Stimulated activated CD4-positive, alpha-beta T cell treated with anti-CD3 and anti-CD28 coated beads, Interleukin-1b, Interleukin-23, amount 100 ng/mL, for 48 hours (primary cell): ENCODE measurements at places on chromosomes 11 and 22.

DNA sequence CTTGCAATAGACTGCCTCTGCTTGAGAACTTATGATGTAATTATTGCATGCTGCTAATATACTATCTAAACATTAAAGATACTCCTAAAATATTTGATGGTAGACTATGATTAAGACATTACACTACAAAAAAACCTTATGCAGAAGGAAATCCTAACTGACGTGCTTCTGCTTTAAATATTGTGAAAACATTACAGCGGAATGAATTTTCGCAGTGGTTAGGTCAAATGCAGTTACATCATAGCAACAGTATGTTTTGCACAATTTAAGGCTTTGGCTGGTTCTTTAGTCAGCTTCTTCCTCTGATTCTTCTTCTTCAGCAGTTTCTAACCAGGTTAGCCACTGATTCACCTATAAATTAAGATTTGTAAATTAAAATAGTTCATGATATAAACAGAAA is 11.2 kb downstream of the EIF4G2 start:
- DNase-seq: no peak

DNA sequence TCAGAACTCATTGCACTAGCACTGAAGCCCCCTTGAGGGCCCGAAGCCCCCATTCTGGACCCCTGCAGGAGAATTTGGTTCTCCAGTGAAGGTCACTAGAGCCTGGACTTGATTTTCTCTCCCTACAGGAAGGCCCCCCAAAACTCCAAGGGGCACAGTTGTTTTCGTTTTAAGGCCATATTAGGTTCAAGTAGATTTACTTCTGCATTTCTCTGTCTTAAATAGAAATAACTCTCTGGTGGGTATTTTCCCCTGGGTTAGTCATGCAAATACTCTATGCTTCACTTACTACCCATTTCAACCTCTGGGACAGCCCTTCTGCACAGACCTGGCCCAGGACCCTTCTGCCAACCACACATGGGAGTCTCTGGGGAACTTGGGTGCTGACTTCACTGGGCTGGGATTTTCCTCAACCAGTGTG is 41.6 kb downstream of the WEE1 start:
- DNase-seq: peak; percentile 18

- DNase-seq: no peak
Measured at GRCh38 chr11:61265357-61265756, 24.4 kb downstream of the PGA5 start.

GRCh38 chr11:2293531-2293971 is 8.2 kb downstream of the C11orf21 start:
- DNase-seq: no peak

GRCh38 chr11:62105667-62106191 is 18.1 kb upstream of the INCENP start:
- no peak for DNase-seq

DNA sequence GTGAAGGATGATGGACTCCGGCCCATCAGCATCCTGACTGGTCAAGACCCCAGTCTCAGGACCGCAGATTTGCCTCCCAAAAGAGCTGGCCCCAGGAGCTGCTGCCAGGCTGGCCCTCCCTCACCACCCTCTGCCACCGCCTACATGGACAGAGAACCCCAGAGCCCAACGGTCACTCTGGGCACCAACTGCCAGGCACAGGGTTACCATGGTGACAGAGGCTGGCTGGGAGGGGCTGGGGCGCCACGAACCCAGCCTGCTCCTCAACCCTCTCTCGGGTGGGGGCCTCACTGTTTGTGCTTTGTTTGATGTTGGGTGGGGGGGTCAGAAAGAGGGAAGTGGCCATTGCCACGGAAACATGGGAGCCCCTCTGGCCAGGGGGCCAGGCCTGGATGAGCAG is 55.8 kb downstream of the ELFN2 start:
- no peak for DNase-seq

DNA sequence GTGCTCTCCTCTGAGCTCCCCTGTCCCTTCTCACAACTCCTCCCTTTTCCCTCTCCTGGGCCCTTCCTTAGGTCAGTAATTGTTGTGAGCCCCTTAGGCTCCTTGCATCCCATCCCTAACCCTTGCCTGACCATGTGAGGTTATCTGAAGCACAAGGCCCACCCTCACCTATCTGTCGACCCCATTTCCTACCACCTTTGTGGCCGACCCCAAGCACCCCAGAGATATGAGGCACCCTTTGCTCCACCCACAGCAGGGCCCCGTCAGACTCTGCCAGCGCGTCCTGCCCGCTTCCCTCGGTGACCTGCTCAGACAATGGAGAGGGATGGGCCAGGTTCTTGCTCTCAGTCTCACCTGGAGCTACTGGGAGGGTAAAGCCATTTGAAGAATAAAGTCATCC is 1.3 kb downstream of the GNG3 start:
- peak; percentile 36 for DNase-seq

DNA sequence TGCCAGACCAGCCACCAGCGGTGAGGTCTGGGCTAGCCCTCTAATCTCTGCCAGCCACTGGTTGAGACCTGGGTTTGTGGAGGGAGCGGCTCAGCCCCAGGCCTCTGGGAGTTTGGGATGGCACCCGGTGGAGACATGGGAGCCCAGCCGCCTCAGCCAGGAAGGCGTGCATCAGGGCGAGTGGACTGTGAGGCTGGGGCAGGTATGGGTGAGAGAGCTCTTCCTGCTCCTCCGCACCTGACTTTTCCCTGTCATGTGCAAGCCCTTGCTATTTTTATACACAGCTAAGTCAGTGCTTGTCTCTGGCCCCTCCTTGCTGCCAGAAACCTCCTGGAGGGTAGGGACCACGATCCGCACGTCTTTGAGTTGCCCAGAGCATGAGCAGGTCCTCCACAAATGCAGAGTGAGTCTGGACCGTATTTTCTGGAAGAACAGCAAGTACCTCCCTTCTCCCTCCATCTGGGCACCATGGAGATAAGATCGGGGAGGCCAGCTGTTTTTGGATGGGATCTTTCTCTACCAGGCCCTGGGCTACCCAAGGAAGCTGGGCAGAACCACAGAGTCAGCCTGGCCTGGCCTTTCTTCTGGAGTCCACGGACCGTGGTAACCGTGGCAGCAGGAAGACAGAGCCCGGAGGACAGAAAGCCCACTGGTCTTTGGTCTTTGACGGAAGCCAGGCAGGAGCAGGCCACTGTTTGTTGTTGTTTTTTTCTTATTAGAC is 53.3 kb downstream of the IGLL1 start:
- DNase-seq: no peak

- DNase-seq: no peak
Measured at GRCh38 chr11:19474954-19475721, 234.4 kb upstream of the E2F8 start.

DNA sequence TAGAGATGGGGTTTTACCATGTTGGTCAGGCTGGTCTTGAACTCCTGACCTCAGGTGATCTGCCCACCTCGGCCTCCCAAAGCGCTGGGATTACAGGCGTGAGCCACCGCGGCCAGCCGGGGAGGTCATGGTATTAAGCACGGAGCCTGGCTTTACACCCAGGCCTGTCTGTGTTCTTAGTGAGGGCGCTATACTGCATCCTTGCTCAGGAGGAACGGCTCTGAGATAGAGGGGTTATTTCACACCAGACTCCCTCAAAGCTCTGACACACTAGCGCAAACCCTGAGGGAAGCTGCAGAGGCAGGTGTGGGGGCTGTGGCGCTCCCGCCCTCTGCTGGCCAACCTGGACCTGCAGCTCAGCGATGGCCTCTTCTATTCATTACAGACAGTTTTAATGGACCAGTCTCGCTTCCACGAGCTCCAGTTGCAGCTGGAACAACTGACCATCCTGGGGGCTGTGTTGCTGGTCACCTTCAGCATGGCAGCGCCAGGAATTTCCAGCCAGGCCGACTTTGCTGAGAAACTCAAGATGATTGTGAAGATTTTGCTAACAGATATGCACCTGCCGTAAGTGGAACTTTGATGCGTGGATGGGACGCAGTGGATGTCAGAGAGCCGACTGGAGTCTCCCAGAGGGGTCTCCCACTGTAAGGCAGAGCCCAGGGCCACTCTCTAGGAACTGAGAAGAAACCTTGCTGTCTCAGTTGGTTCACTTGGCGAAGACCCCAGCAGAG is 26.2 kb downstream of the TCP11L1 start:
- peak; percentile 79 for DNase-seq

- DNase-seq: no peak
Measured at GRCh38 chr11:93476796-93477195, 66.4 kb downstream of the SMCO4 start.

- DNase-seq: no peak
Measured at GRCh38 chr11:113372309-113372708, 15.3 kb upstream of the ANKK1 start.

DNA sequence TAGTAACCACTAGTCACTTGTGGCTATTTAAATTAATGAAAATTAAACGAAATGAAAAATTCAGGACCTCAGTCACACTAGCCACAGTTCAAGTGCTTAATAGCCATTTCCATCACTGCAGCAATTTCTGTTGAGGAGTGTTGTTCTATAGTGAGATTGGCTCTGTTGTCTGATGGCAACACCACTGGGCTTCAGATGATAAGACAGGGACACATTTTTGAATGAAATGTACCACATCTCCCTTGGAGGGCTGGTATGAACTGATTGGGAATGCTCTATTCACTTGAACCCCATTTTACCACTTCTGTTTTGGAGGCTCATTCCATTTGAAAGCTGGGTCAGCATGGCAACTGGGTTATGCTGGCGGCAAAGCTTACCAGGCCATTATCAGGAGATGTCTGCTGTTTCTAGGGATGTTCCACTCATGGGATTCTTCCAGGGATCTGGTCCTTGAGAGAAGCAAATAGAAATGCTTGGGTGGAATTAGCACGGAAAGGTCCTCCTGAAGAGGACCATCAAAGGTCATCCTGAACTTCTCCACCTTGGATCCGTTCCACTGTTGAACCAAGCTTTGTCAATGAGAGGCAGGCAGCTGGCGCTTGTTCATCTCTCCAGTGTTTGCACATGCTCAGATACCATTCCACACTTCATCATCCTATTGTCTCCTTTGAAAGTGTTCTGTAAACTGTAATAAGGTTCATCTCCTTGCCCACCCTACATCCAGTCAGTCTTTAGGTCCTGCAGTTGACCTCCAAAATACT is 7.6 kb downstream of the AMOTL1 start:
- no peak for DNase-seq

- DNase-seq: no peak
Measured at GRCh38 chr11:12024254-12024926, 16.0 kb upstream of the DKK3 start.

- DNase-seq: no peak
Measured at GRCh38 chr11:117511931-117512539, 184.4 kb downstream of the CEP164 start.

- DNase-seq: no peak
Measured at GRCh38 chr11:95451261-95451660, 220.3 kb upstream of the SESN3 start.

DNA sequence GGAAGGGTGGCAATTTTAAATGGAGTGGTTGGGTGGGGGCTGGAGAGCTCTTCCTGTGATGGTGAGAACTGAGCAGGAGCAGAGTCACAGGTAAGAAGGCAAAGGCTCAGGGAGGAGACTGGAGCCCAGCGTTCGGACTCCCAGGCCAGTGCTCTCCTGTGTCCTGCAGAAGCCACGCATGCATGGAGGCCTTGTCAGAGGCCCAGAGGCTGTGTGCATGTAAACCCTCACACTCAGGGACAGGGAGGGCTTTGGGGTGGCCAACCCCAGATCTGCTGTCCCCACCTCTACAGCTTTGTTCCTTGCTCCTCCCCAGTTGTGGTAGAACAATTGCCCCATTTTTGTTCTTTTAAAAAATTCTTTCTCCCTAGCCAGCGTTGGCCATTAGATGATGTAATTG is 130.4 kb upstream of the PARVA start:
- no peak for DNase-seq

DNA sequence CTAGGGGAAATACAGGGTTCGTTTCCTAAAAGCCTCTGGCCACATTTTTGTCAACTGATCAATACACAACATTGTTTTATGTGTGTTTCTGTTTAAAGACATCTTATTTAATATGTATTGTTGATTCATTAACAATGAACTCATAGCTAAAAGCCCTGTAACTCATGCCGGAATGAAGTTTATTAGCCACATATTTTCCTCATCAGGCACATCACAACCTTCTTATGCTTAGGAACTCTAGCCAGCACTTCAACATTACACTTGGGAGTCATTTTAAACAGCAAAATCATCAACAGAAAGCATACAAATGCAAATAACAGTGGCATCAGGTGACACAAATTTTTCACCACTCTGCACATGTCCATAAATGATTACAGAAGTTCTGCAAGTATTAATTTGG is 15.1 kb upstream of the BLID start:
- DNase-seq: no peak

GRCh38 chr22:29219881-29220670 is 14.4 kb downstream of the EMID1 start:
- no peak for DNase-seq

DNA sequence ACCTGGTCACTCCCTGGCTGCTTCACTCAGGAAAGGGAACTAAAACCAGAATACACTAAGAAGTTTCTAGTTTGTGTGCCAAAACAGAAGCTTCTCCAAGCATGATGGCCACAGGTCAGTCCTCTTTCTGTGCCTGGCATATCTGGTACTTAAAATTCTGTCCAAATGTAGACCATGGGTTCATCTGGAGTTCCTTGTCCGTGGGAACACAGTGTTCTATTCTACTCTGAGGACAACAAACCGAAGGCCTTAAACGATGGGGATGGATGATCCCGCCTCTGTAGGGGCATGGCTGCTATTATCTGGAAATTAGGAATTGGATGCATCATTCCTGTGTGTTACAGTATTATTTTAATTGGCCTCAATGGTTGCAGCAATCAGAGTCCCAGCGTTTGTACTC is 6.1 kb upstream of the DLAT start:
- DNase-seq: no peak

- DNase-seq: no peak
Measured at GRCh38 chr11:6297831-6298230, 22.5 kb downstream of the CAVIN3 start.

- no peak for DNase-seq
Measured at GRCh38 chr11:87432022-87432421, 394.3 kb downstream of the TMEM135 start.

DNA sequence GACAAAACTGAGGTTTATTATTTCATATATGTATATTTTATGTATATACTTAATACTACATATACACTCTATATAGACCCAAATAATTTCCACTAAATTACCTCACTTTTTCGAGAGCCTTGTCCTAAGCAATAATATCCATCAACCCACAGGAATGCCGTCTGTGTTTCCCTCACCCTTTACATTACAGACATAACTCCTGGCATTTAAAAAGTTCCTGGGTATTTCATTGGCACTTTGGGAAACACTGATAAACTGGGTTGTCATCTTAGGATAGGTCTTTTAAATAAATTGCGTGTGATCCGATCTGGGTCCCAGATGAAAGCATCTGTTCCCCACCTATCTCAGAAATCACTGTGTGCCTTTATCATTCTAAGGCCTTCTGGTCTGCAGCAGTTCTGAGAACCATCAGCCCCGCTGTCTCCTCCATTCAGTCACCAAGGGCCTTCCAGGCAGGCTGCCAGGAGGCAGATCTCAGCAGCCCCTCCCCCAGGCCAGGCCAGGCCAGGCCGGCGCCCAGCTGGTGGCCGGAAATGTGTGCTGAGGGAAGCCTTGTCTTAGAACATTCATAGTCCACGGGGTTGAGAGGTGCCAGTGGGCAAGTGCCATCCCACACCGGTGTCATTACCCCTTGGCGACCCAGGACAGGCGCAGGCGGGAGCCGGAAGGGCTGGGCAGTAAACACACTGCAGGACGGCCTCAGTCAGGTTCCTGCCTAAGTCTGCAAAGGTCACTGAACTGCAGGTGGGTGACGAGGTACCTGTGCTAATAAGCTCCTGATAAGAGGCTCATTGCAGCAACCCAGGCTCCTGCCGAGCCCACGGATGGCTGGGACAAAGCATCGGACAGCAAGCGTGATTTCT is 3.3 kb downstream of the FGF19 start:
- no peak for DNase-seq
